ENCODE measurements at places on chromosomes 16 and 17.
A peak's percentile ranks its signal among the peaks of the same experiment; 100 is the strongest.

- no peak for DNase-seq
Measured at GRCh38 chr17:7894866-7895265, 6.3 kb downstream of the CHD3 start.

GRCh38 chr17:46874906-46875305 is 23.5 kb downstream of the WNT9B start:
- DNase-seq = no peak

DNA sequence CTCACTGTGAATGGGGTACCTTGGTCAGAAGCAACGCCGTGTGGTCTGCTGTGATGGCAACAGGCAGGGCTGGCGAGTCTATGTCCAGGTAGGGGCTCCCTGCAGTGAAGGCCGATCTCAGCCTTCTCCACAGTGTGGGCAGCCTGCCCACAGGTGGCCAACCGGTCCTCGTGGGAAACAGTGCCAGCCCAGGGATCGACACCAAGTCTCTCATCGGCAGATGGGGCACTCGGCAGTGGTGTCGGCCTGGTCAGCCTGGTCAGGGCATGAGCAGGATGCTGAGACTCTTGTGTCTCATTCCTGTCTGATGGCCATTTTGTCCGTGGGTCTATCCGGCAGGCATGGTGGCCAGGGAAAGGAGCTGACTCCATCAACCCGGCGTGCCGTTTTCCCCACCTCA is 92.2 kb downstream of the TNFRSF13B start:
- DNase-seq = no peak

GRCh38 chr16:70470927-70471341 is 16.5 kb downstream of the FCSK start:
- no peak for DNase-seq

DNA sequence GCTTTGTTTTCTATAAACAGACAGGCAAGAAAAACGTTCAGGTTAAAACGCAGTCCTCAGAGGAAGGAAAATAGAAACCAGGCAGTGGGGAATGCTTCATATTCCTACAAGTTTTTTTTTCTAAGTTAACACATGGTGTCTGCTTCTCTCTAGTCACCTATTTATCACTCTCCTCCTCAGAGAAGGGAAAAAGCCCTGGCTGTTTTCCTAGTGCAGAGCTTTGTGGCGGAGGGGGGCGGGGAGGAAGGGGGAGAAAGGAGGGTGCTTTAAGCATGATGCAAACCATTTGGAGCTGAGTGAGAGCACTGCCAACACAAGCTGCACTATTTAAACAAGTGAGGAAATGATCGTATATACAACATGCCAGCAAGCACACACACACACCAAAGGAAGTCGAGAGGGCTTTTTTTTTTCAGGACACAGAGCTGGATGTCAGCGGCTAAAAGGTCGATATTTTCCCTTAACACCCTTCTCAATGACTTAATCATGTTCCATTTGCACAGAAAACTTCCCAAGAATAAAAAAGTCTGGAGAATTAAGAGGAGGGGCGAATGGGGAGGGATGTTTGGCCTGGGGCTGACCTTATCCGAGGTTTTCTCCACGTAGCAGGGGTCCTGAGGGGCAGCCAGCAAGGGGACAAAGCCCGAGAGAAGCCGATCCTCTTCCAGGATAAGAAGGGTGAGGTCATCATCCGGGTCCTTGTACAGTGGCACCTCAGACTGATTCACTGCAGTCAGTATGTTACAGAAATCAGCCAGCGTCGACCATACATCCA is 117.4 kb downstream of the HIC1 start:
- DNase-seq = no peak

DNA sequence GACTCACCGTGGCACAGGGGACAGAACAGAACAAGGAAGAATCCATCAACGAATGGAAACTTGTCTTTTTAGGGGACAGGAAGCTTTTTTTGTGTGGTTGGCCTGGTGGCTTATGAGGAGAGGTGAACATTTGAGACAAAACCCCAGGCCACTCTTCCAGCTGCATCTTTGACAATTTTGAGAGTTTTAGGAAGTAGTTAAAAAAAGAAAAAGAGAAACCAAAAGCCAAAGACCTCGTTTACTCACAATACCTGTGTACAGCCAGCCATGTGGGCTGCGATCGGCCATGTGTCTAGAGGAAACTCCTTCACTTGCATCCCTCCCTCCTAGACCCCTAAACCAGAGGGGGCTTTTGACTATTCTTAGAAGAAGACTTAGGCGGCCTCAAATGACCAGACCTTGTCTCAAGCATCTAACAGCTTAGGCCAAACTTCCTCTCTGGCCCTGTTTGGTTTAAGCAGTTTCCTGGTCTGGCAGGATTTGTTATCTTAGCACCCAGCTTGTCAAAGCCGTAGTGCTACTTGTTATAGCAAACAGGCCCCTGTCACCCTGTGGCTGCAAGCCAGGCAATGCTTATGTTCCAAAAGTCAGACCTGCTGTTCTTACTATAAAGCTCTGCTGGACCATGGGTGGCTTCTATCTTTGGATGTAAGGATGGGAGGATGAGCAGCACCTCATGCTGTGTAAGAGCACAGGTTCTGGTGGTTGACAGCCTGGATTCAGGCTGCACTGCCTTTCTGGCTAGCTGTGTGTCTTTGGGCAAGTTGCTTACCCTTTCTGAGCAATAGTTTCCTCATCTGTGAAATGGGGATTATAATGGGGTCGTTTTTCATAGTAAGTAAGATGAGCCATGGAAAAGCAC is 17.7 kb downstream of the KSR1 start:
- peak; percentile 75 for DNase-seq

DNA sequence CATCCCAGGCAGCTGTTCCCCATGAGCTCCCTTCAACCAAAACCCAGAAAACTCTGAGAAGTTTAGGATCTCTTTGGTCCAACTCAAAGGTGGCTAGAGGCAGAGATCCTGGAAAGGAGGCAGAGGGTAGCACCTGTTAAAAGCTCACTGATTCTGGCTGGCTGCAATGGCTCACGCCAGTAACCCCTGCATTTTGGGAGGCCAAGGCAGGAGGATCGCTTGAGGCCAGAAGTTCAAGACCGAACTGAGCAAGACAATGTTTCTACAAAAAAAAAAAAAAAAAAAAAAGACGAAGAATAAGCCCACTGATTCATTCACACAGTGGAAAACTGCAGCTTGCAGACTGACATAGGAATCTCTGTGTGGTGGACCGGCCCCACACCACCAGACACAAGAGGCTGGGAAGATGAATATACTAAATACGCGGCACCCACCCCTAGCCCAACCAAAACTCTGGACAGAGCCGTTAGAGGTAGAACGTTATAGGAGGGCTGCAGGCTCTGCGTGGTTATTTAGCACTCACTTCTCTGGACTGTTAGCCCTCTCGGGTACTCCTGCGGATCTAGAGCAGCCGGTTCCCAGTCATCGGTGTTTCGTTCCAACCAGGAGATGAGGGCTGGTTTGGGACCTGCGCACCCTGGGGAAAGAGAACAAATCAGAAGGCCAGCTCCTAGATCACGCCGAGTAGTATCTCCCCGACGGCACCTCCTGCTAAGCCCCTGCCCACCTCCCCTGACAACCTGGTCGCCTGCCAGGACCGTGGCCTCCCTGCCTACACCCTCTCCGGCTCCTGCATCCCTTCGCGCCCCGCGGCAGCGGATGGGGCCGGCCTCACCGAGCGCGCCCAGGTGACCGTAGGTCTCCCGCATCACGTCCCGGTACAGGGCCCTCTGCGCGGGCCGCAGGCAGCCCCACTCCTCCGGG is 925 bp downstream of the ZNF689 start:
- DNase-seq = no peak

- no peak for DNase-seq
Measured at GRCh38 chr17:64441772-64442540, 7.0 kb upstream of the MILR1 start.

GRCh38 chr17:79085921-79086551 is 11.4 kb downstream of the ENGASE start:
- no peak for DNase-seq

DNA sequence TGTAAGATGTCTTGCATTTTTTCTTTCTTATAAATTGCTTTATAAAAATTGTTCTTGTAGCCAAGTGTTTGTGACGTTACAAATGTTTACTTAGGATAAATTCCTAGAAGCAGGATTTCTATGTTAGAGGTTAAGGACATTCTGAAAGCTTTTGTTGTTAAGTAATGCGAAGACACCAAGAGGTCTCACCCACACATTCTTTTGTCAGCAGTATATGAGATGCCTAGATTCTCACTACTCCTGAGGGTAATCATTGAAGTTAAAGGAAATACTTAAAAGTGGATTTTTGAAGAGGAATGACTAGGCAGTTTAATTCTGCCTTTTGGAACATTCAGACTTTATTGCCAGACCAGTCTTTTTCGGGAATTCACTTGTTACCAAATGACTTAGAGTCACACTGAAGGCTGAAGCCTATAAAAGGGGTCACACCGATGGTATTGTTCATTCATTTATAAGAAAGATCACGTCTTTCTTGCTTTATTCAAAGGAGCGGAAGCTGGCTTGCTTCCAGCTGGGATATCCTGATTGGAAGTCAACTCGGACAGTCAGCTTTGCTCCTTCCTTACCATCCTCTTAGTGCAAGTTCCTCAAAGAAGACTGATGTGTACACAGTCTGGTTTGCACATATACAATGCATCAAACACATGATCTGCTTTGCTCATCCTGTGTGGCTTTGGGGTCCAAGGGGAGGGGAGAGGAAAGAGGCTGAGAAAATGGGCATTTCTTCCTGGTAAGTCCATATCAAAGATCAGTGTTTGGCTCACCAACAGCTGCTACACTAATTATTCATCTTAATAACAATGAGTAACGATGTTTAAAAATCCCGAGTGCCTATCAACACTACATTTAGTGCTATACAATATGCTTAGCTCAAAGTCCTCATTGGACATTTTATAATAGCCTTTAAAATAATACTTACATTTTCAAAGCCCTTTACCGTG is 160.0 kb downstream of the MAP2K6 start:
- no peak for DNase-seq

All from GM12864 (cell line).